ENCODE measurements at places on chromosomes 7 and 10. TPM values are rescaled to one million over a fixed set of nuclear protein-coding genes. Genes with fewer than 3 reads are reported as not detected.

- peaks cover 13% of the 10 kb centered on the region for H3K36me3 ChIP-seq
These were observed 12.9 kb downstream of the AGK start for GRCh38 chr7:141563956-141564623.

GRCh38 chr7:76352193-76352592 is 6.6 kb downstream of the YWHAG start:
- H3K27ac ChIP-seq, result peak overlapping the region; percentile 87
- no peak overlapping the region for H3K4me3 ChIP-seq
- no peaks in the 10 kb centered on the region for H3K27me3 ChIP-seq
- peak; percentile 72 for DNase-seq
- H3K4me1 ChIP-seq, result peaks cover 10% of the 10 kb centered on the region
- peaks cover 30% of the 10 kb centered on the region for H3K36me3 ChIP-seq

- no peak overlapping the region for H3K27ac ChIP-seq
- no peak for DNase-seq
- peaks cover 39% of the 10 kb centered on the region for H3K27me3 ChIP-seq
- no peak overlapping the region for H3K4me3 ChIP-seq
These were observed 5.9 kb downstream of the SAP25 start for GRCh38 chr7:100567751-100568175.

DNA sequence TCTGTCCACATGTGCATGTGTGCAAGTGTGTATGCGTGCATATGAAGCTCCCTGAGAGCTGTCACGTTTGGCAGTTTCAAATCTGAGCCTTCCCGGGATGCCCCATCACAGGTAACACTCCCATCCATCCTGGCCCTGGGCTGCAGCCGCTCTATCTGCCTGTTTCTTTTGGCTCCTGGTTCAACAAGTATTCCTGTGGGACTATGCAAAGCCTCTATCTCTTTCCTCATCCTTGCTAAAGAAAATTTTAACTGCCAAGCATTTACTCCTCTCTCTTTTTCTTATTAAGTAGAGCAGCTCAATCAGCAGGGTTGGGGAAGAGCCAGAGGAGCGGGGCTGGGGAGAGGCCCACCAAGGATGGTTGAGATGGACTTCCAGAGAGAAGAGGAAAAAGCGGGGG is 24.4 kb upstream of the PDCD4 start:
- H3K27ac ChIP-seq, result no peak overlapping the region
- H3K4me3 ChIP-seq, result no peak overlapping the region

- no peak overlapping the region for H3K4me3 ChIP-seq
- H3K4me1 ChIP-seq, result no peaks in the 10 kb centered on the region
- DNase-seq, result no peak
- no peaks in the 10 kb centered on the region for H3K36me3 ChIP-seq
- no peaks in the 10 kb centered on the region for H3K27me3 ChIP-seq
- H3K27ac ChIP-seq, result no peak overlapping the region
These were observed 70.6 kb upstream of the CCDC6 start for GRCh38 chr10:59976909-59977308.

DNA sequence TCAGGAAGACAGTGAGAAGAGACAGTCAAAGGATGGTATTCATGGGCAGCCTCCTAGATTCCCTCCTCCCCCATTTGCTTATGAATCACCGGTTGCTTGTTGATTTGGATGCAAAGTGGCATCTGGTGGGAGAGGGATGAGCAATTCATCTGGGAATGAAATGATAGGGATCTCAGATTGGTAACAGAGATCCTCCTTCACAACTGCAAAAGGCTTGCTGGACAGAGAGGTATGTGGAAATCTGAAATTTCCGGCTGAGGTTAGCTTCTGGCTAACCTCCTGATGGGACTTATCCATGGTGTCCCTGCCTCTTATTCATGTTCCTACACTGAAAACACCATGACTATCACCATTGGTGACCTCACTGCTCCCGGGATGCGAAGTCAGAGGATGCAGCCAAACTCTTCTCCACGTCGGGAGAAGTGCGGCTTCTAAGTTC is 48.4 kb upstream of the PODXL start:
- no peak overlapping the region for H3K27ac ChIP-seq
- peaks cover 44% of the 10 kb centered on the region for H3K4me1 ChIP-seq
- peaks cover 7% of the 10 kb centered on the region for H3K27me3 ChIP-seq
- H3K36me3 ChIP-seq, result no peaks in the 10 kb centered on the region
- H3K4me3 ChIP-seq, result no peak overlapping the region

ACTL6B gene
- not detected for total RNA-seq

CLDN4 gene
- 0.27 TPM for total RNA-seq

ITPRID1 gene
- 0.44 TPM for total RNA-seq

SPDYE11 gene
- 0.04 TPM for total RNA-seq

PKD2L1 gene
- 0.04 TPM for total RNA-seq

WEE2 gene
- 0.09 TPM for total RNA-seq

COX15 gene
- 30.1 TPM for total RNA-seq

LBX1 gene
- 3.3 TPM for total RNA-seq

EBLN1 gene
- total RNA-seq, result 0.09 TPM

TSPAN14 gene
- 15.8 TPM for total RNA-seq

CD36 gene
- total RNA-seq, result 300 TPM

NYAP1 gene
- total RNA-seq, result 1.6 TPM

COL13A1 gene
- total RNA-seq, result 12.5 TPM
